ENCODE measurements at places on chromosomes 6 and 20.

GRCh38 chr6:41727705-41728072 lies 7.7 kb downstream of the TFEB start:
- DNase-seq = no peak

- no peak for DNase-seq
Observed at GRCh38 chr6:26328265-26328844, 36.6 kb upstream of the BTN3A2 start.

DNA sequence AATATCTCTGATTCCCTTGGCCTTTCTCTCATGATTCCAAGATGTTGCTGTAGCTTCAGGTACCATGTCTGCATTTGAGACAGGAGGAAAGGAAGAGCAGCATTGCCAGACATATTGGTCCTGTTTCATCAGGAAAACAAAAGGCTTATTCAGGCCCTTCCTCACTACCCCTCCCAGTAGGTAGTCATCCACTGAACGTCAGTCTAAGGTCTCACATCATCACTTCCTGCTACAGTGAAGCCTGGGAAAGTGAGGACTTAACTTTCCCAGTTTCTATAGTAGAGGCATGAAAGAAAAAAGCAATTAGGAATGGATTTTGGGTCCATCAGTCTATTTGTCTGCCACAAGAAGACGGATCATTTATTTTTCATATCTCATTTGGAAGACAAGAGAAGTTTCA lies 85.7 kb upstream of the SOX4 start:
- DNase-seq = no peak

- DNase-seq = no peak
Observed at GRCh38 chr6:36845233-36845632, 6.0 kb upstream of the CPNE5 start.

DNA sequence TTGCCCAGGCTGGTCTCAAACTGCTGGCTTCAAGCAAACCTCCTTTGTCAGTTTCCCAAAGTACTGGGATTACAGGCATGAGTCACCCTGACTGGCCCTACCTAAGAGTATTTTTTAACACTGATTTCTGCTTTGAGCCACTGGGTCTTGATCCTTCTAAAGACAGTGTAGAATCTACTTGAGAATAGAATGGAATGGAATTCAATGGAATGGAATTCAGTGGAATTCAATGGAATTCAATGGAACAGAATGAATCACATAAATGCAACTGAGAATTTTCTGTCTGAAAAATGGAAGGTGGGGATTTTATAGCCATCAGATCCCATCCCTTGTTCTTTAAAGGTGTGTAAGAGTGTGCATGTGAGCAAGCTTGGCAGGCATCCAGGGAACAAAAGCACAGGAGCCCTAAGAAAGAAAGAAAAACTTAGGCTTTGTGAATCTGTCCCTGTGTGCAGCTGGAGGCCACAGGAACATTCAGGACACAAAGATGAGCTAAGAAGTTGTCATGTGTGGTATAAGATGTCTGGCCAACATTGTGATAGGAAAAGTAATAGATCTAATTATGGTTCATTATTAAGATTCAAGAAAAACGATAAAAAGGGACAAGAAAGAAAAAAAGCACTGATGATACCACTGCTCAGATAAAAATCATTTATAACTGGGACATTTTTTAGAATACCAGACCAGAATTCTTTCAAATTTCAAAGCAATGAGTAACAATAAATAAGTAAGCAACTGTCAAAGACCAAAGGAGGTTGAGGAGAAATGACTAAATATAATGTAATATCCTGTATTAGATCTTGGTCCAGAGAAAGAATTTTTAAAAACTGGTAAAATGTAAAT lies 681.0 kb upstream of the GJE1 start:
- DNase-seq = no peak

DNA sequence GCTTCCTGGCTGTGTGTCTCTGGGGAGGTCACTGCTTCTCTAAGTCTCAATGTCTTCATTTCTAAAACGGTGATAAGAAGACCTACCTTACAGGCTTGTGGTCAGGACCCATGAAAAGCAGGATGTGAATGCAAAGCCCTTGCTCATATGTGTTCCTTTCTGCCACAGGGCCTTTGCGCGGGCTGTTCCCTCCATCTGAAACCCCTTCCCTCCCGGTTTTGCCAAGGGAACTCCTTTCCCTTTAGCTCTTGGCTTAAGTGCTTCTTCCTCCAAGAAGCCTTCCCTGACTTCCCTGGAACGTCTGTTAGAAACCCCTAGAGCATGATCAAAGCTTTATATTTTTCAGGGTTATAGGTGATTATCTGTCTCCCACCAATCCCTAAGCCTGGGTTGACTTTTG lies 147.2 kb upstream of the PTPN1 start:
- DNase-seq = no peak

- no peak for DNase-seq
Observed at GRCh38 chr6:27318973-27319372, 6.9 kb upstream of the POM121L2 start.

- DNase-seq = no peak
Observed at GRCh38 chr6:166529586-166529985, 56.9 kb downstream of the RAMACL start.

DNA sequence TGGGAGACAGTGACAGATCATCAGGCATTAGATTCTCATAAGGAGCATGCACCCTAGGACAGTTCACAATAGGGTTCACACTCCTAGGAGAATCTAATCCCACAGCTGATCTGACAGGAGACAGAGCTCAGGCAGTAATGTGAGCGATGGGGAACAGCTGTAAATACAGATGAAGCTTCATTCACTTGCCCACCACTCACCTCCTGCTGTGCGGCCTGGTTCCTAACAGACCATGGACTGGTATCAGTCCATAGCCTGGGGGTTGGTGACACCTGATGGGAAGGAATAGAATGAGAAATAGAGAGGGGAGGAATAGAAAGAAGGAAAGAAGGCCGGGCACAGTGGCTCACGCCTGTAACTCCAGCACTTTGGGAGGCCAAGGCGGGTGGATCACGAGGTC lies 336.8 kb upstream of the SASH1 start:
- no peak for DNase-seq

- DNase-seq = no peak
Observed at GRCh38 chr6:22612236-22612635, 42.9 kb downstream of the HDGFL1 start.

GRCh38 chr6:390914-391558 lies 516 bp upstream of the IRF4 start:
- DNase-seq = no peak
